ENCODE measurements at places on chromosomes 7 and 10. TPM values are rescaled to one million over a fixed set of nuclear protein-coding genes. Genes with fewer than 3 reads are reported as not detected.
A peak's percentile ranks its signal among the peaks of the same experiment; 100 is the strongest.

DNA sequence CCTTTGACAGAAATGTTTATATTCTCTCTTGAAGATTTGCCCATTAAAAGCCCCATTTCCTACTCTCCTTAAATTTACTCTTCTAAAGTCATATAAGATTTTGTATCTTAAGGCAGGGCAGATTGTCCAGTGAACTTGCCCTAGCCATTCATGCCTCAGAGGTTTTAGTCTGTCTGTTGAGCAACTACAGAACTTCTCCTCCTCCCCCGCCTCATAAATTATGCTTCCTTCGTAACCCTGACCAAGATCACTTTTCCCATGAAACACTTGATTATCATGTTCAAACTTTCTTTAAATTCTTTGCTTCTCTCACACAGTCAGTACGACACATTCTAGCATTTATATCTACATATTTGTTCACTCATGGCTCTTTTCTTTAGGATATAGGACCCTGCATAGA lies 621.3 kb downstream of the ANKRD7 start:
- H3K36me3 ChIP-seq, result no peaks in the 10 kb centered on the region
- no peak for DNase-seq
- no peak overlapping the region for H3K27ac ChIP-seq
- H3K4me3 ChIP-seq, result no peak overlapping the region
- no peaks in the 10 kb centered on the region for H3K27me3 ChIP-seq

- no peak for DNase-seq
- H3K4me1 ChIP-seq, result no peaks in the 10 kb centered on the region
- no peaks in the 10 kb centered on the region for H3K36me3 ChIP-seq
- no peaks in the 10 kb centered on the region for H3K27me3 ChIP-seq
- no peak overlapping the region for H3K27ac ChIP-seq
- H3K4me3 ChIP-seq, result no peak overlapping the region
Measured at GRCh38 chr10:23368816-23369640, 24.4 kb upstream of the C10orf67 start.

- H3K27ac ChIP-seq, result peak overlapping the region; percentile 75
- H3K4me1 ChIP-seq, result no peaks in the 10 kb centered on the region
- H3K36me3 ChIP-seq, result no peaks in the 10 kb centered on the region
- H3K4me3 ChIP-seq, result no peak overlapping the region
Measured at GRCh38 chr7:111137296-111138192, 46.6 kb downstream of the LRRN3 start.

DNA sequence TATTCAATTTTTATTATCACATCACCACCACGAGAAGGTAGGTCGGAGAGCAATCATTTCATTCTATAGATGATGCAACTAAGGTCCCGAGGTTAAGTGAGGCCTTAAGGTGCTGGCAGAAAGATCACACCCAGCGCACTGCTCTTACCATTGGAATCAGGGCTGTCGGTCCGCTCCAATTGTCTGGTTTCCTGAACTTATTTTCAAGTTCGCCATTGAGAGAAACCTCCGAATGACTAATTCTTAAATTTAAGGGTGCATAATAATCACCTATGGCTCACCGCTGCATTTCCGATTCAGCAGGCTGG lies 625 bp upstream of the GSTO2 start:
- no peaks in the 10 kb centered on the region for H3K27me3 ChIP-seq
- no peaks in the 10 kb centered on the region for H3K4me1 ChIP-seq
- H3K36me3 ChIP-seq, result peaks cover 2% of the 10 kb centered on the region

- DNase-seq, result no peak
- H3K36me3 ChIP-seq, result no peaks in the 10 kb centered on the region
- no peak overlapping the region for H3K27ac ChIP-seq
- no peaks in the 10 kb centered on the region for H3K27me3 ChIP-seq
Measured at GRCh38 chr7:55214707-55215106, 150.4 kb upstream of the LANCL2 start.

DNA sequence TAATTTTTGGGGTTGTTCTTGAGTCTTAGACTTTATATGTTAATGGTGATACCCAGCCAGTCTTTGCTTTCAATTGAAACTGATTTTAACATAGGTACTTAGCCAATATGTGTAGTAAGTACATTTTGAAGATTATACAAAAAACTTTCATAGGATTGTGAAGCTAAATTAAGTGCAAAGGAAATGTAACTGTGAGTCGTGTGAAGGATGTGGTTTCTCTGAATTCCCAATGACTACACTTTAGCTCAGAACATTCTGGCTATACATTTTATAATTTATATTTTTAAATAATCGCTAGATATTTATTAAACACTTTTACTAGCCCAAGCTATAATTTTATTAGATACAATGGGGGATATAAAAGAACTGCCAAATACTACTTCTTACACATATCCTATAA lies 359.3 kb downstream of the PCLO start:
- no peaks in the 10 kb centered on the region for H3K4me1 ChIP-seq
- no peaks in the 10 kb centered on the region for H3K27me3 ChIP-seq
- DNase-seq, result no peak
- no peak overlapping the region for H3K27ac ChIP-seq

DNA sequence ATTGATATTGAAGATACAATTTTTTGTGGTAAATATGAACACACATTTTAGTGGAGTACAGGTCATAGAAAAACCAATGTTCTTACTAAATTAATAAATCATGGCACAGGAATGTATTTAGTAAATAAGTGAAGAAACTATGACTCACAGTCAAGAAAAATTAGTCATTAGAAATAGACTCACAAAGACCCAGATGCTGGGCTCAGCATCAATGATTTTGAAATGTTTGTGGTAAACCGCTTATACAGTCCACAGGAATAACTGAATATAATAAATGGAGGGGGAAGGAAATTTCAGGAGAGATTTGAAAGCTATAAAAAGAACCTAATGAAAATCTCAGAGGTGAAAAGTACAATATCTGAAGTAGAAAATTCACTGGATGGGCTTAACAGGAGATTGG lies 138.3 kb upstream of the ADCY1 start:
- H3K36me3 ChIP-seq, result no peaks in the 10 kb centered on the region
- no peak overlapping the region for H3K27ac ChIP-seq
- no peaks in the 10 kb centered on the region for H3K4me1 ChIP-seq
- DNase-seq, result no peak

DNA sequence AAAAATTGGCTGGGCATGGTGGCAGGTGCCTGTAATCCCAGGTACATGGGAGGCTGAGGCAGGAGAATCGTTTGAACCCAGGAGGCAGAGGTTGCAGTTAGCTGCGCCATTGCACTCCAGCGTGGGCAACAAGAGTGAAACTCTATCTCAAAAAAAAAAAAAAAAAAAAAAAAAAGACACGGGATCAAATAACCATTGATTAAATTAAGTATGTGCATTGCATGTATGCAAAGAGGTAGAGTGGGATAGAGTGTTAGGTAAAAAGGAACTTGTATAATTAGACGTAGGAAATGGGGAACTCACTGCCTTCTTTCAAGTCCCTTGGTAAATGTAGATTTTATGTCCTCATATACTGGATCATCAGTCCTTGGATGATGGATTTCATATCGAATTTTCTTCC lies 13.1 kb downstream of the VCL start:
- peaks cover 2% of the 10 kb centered on the region for H3K36me3 ChIP-seq
- H3K4me3 ChIP-seq, result no peak overlapping the region

- no peak overlapping the region for H3K27ac ChIP-seq
- H3K4me3 ChIP-seq, result no peak overlapping the region
- no peaks in the 10 kb centered on the region for H3K36me3 ChIP-seq
- peaks cover 3% of the 10 kb centered on the region for H3K4me1 ChIP-seq
- no peaks in the 10 kb centered on the region for H3K27me3 ChIP-seq
Measured at GRCh38 chr10:113959383-113959760, 84.3 kb upstream of the ADRB1 start.

DNA sequence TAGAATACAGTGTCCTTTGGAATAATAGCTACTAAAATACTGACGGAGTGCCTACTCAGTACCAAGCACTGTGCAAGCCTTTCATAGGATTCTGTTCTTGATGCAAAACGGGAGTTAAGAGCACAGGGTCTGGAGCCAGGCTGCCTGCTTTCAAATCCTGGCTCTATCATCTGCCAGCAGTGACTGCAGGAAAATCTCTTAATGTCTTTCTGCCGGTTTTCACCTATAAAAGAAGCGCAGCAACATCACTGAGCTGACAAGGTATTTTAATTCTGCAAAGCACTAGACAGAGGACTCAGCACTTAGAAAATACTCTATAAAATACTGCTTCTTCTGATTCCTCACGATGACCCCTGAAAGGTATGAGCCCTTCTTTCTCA lies 659 bp downstream of the FIGNL1 start:
- no peaks in the 10 kb centered on the region for H3K27me3 ChIP-seq
- H3K4me1 ChIP-seq, result no peaks in the 10 kb centered on the region
- H3K36me3 ChIP-seq, result peaks cover 2% of the 10 kb centered on the region
- DNase-seq, result no peak
- no peak overlapping the region for H3K27ac ChIP-seq

DNA sequence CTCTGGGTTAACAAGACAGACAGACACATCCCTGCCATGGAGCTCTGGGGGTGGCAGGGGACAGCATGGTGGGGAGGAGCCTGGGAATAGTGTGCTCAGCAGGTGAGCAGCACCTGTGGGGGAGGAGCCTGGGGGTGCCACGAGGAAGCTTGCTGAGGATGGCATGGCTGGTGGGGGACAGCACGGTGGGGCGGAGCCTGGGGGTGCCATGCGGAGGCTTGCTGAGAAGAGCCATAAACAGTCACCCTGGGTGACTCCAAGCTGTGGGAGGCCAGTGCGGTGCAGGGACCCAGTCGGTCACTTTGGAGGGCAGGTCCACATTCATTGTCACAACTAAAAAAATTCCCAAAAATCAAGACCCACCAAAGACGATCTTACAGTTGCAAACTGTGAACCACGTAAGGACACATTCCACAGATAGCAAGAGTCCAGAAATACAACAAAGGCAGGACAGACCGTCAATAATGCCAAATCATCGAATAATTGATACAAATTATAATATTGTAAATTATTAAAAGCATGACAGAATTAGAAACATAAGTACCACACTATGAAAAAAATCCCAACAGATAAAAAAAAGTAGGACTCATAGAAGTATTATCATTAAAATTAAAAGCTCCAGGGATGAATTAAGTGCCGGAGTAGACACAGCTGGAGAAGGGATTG lies 24.4 kb downstream of the NKX6-2 start:
- no peaks in the 10 kb centered on the region for H3K4me1 ChIP-seq
- no peaks in the 10 kb centered on the region for H3K27me3 ChIP-seq
- no peak overlapping the region for H3K27ac ChIP-seq
- peaks cover 6% of the 10 kb centered on the region for H3K36me3 ChIP-seq

- H3K36me3 ChIP-seq, result no peaks in the 10 kb centered on the region
- no peak overlapping the region for H3K27ac ChIP-seq
- H3K4me1 ChIP-seq, result no peaks in the 10 kb centered on the region
- H3K4me3 ChIP-seq, result no peak overlapping the region
- no peaks in the 10 kb centered on the region for H3K27me3 ChIP-seq
Measured at GRCh38 chr10:102537367-102537766, 33.6 kb downstream of the SUFU start.

- H3K36me3 ChIP-seq, result no peaks in the 10 kb centered on the region
- no peak for DNase-seq
- H3K4me1 ChIP-seq, result no peaks in the 10 kb centered on the region
- no peak overlapping the region for H3K27ac ChIP-seq
Measured at GRCh38 chr7:108584211-108584610, 14.5 kb downstream of the DNAJB9 start.

- no peak for DNase-seq
- no peak overlapping the region for H3K4me3 ChIP-seq
- peaks cover 3% of the 10 kb centered on the region for H3K27me3 ChIP-seq
- H3K36me3 ChIP-seq, result no peaks in the 10 kb centered on the region
Measured at GRCh38 chr7:127620406-127621233, 2.7 kb upstream of the PAX4 start.

DNA sequence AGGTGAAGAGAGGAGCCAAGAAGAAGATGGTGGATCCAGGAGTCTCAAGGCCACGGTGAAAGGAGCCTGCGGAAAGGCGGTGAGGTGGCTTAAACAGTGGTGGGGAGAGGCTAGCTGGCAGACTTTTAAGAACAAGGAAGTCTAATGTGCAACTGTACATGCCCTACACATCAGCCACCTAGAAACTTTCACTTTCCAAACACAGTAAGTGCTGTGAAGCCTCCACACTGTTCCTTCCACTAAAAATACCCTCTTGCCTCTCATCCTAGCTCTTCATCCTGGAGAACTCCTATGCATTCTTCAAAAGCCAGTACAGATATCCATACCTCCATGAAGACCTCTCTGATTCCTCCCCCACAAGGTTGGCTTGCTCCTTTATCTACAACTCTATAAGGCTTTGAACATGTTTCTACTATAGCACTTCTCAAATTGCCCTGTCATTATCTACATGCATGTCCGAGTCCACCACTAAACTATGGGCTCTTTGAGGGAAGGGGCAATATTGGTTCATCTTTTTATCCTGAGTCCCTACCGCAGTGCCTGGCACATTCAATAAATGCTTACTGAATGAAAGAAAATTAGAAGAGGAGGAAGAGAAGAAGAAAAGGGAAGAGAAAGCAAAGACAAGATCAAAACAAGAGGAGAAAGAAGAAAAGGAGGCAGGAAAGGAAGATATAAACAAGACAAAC lies 54.2 kb downstream of the DNAJC12 start:
- no peaks in the 10 kb centered on the region for H3K36me3 ChIP-seq
- DNase-seq, result no peak
- no peak overlapping the region for H3K27ac ChIP-seq
- no peaks in the 10 kb centered on the region for H3K27me3 ChIP-seq
- H3K4me1 ChIP-seq, result no peaks in the 10 kb centered on the region
- no peak overlapping the region for H3K4me3 ChIP-seq

GRCh38 chr10:124735491-124736286 lies 8.5 kb downstream of the FAM53B start:
- peaks cover 1% of the 10 kb centered on the region for H3K4me1 ChIP-seq
- peak overlapping the region; percentile 13 for H3K27ac ChIP-seq
- no peaks in the 10 kb centered on the region for H3K27me3 ChIP-seq
- DNase-seq, result no peak
- no peak overlapping the region for H3K4me3 ChIP-seq
- no peaks in the 10 kb centered on the region for H3K36me3 ChIP-seq

DNA sequence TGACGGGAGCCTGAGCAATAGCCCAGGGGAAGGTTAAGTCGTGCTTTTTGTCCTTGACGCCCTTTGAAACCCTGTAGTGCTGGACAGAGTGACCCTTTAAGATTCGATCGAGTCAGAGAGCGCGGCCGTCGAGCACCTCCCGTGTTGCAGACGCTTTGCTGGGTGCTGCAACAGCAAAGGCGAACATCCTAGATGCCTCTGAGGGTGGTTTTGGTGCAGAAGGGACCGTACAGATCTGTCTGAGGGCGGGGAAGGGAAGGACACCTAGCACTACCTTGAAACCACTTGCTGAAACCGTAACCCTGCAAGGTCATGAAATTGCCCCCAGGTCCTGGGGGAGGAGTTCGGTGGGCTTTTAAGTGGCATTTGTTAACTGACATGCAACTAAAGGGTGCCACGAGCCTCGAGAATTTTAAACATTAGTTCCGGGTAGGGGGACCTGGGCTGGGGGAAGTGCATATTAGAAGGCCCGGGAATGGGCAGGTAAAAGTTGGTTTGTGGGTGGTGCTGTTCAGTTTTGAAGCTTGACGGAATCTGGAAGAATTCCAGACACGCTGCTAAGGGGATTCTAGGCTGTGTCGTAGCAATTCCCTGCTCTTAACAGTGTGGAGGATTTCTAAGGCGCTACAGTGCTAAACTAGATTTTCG lies 786 bp downstream of the ATP5F1C start:
- no peaks in the 10 kb centered on the region for H3K36me3 ChIP-seq
- no peaks in the 10 kb centered on the region for H3K4me1 ChIP-seq
- no peak for DNase-seq
- peak overlapping the region; percentile 16 for H3K27ac ChIP-seq
- H3K4me3 ChIP-seq, result peak overlapping the region; percentile 76
- no peaks in the 10 kb centered on the region for H3K27me3 ChIP-seq

The HABP2 gene
- not detected for total RNA-seq

The CNOT4 gene
- 29.0 TPM for total RNA-seq

The FAM25C gene
- not detected for total RNA-seq

The MKX gene
- 6.6 TPM for total RNA-seq

The IGF2BP3 gene
- total RNA-seq, result 0.71 TPM

The MAGI2 gene
- total RNA-seq, result 25.5 TPM

The ARHGEF35 gene
- 4.6 TPM for total RNA-seq

The EPHA1 gene
- 0.45 TPM for total RNA-seq

The WEE2 gene
- total RNA-seq, result 0.12 TPM

The TMEM140 gene
- 32.4 TPM for total RNA-seq

Data from aorta (tissue), 5 donors.